ENCODE measurements at places on chromosomes 1 and 21. TPM values are rescaled to one million over a fixed set of nuclear protein-coding genes. Genes with fewer than 3 reads are reported as not detected.

- DNase-seq: no peak
- no peak overlapping the region for H3K4me3 ChIP-seq
- H3K27me3 ChIP-seq: no peaks in the 10 kb centered on the region
- H3K36me3 ChIP-seq: no peaks in the 10 kb centered on the region
- H3K27ac ChIP-seq: no peak overlapping the region
These were observed 142.5 kb downstream of the PIGK start for GRCh38 chr1:77076759-77077158.

DNA sequence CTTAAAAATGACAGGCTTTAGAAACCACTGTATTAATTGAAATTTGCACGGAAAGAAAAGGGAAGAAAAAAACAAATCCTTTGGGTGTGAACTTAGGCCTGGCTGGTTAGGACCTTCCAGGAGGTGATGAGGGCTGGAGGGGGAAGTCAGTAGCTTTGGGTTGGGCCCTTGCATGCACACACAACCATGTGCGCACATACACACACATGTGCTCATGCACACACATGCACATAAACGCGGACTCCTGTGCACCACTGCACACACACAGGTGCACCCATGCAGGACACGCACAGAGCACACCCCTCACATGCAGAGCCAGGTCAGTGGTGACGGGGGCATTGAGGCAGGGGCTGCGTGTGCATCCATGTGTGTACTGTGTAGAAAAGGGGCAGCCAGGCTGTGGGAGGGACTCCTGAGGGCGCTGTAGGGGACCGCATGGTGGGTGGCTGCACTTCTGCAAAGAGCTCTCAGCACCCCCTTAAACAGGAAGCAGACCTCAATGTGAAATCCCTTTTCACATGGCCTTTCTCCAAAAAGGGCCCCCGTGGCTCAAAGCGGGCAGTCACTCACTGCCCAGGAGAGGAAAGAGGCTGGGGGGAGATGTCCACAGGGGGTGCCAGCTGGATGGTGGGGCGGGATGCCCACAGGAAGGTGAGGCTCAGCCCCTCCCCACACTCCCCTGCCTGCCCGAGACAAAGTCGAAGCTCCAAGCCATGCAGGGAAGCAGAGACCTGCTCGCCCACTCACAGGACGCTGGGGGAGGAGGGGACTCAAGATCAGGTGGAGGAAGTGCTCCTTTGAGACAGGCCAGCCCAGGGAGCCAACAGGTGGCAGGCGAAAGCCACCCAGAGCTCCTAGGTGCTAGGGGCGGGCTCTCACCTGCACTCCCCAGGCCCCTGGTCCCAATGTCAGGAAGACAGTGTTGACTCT lies 95.2 kb downstream of the ITPKB start:
- no peak for DNase-seq
- H3K36me3 ChIP-seq: no peaks in the 10 kb centered on the region
- no peak overlapping the region for H3K4me3 ChIP-seq
- no peak overlapping the region for H3K27ac ChIP-seq

- H3K4me1 ChIP-seq: peaks cover 14% of the 10 kb centered on the region
- H3K36me3 ChIP-seq: no peaks in the 10 kb centered on the region
- peaks cover 5% of the 10 kb centered on the region for H3K27me3 ChIP-seq
- no peak for DNase-seq
These were observed 19.6 kb upstream of the TMEM54 start for GRCh38 chr1:32920833-32921232.

DNA sequence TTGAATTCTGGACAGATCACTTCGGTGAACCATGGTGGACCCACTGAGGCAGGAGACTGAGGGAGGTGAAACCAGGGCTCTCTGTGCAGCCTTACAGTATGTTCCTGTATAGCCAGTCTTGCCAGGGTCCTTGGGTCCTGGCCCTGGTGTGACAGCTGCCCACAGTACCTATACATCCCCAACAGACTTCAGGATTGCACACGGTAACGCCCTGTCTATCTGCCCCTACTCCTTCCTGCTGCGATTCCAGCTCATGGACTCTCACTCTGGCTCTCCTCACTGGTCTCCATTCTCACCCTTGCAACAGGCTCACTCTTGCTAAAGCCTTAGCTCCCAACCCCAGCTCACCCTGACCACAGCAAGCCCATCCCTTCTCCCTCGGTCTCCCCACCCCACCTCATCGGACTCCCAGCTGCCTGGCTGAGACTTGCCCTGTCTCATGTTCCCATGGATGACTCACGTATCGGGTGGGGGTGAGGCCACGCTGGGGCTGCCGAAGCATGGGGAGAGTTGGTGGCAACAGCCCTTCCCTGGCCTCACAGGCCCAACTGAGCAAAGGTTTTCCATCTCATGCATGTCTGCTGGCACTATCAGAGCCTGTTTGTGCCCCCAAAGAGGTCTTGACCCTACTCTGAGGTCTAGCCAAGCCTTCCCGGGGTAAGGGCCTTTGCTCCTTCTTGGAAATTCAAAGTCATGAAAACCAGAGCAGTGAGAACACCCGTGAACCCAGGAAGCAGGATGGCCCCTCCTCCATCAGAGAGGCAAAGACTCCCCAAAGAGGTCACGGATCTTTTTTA lies 7.1 kb downstream of the PHLDA3 start:
- peak overlapping the region; percentile 73 for H3K27ac ChIP-seq
- H3K27me3 ChIP-seq: no peaks in the 10 kb centered on the region
- H3K4me1 ChIP-seq: peaks cover 18% of the 10 kb centered on the region
- DNase-seq: peak; percentile 98

DNA sequence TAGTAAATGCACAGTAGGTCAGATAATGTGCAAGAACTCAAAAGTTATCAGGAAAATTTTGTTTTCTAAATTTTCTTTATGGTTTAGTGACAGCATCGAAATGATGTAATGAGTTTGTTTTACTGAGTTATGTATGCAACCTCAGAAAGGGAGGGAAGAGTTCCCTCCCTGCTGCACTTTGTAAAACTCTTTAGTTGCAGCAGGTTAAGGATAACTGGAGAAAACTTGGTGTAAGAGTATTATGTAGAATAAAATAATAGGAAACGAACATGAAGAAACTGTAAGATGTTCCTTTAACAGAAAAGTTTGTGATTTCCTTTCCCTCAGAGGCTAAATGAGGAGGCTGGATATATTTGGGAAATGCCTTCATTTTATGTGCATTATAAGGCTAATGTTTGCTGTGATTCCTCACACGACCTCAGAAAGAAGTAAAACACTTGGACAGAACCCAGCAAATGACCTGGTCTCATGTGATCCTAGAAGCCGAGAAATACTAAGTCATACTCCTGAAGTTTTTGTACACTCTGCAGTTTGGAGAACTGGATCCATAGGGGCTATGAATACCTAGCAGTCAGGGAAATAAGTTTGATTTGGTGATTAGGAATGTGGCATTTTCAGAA lies 35.4 kb downstream of the ADGRL2 start:
- peaks cover 25% of the 10 kb centered on the region for H3K4me1 ChIP-seq
- no peak overlapping the region for H3K4me3 ChIP-seq
- H3K27me3 ChIP-seq: no peaks in the 10 kb centered on the region
- no peaks in the 10 kb centered on the region for H3K36me3 ChIP-seq
- H3K27ac ChIP-seq: peak overlapping the region; percentile 15

- H3K27ac ChIP-seq: no peak overlapping the region
- H3K36me3 ChIP-seq: no peaks in the 10 kb centered on the region
- DNase-seq: no peak
- no peaks in the 10 kb centered on the region for H3K27me3 ChIP-seq
- no peak overlapping the region for H3K4me3 ChIP-seq
These were observed 32.3 kb downstream of the RPL5 start for GRCh38 chr1:92864131-92864530.

RGS13 gene
- total RNA-seq: 1.4 TPM

DNA sequence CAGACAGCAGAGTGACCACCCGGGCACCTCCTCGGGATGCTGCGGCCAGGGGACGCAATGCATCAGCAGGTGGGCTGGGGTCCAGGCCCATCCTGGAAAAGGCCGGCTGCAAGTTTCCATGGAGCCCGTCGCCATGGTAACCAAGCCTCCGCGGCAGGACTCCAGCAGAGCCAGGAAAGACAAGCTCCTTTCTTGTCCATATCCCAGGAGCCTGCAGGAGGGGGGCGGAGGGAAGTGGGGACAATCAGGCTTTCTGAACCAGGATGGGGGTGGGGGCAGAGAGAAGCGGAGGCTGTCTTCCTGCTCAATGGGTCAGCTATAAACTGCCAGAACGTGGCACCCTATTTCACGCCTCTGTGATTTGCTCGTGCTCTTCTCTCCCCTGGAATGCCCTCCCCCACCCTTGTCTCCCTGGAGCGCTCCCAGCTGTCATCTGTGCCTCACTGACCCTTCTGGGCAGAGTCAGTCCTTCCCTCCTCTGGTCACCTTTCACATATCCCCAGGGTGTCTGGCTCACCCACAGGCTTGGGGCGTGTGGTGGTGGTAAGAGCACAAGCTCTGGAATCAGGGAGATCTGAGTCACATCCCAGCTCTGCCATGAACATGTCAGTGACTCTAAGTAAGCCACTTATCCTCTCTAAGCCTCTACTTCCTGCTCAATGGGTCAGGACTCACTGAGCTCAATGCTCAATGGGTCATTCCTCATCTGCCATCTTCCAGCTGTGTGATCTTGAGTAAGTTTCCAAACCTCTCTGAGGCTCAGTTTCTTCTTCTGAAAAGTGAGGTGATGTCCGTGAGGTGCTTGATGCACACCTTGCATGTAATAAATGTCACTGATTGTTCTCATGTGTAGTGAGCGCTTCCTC lies 58.9 kb upstream of the LAPTM5 start:
- peaks cover 5% of the 10 kb centered on the region for H3K27me3 ChIP-seq
- no peaks in the 10 kb centered on the region for H3K36me3 ChIP-seq
- no peak overlapping the region for H3K27ac ChIP-seq
- no peak overlapping the region for H3K4me3 ChIP-seq
- H3K4me1 ChIP-seq: peaks cover 9% of the 10 kb centered on the region
- peak; percentile 74 for DNase-seq

ITLN2 gene
- total RNA-seq: not detected

DNA sequence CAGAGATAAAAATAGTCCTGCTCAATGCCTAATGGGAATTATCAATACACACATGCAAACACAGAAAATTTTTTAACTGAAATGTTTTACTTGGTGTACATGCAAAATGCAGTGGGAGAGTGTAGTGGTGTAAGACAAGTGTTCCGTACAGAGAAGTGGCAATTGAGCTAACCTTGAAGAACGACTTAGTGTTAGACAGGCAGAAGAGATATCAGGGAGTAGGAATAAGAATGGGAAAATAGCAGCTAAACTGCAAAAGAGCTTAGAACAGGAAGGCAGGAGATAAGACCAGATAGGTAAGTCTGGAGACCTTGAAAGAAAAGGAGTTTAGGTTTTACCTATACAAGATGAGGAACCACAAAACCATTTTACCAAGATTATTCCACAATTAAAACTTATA lies 9.0 kb downstream of the USP24 start:
- no peaks in the 10 kb centered on the region for H3K36me3 ChIP-seq
- no peak overlapping the region for H3K4me3 ChIP-seq
- peaks cover 26% of the 10 kb centered on the region for H3K4me1 ChIP-seq
- peak overlapping the region; percentile 24 for H3K27ac ChIP-seq

SH2D2A gene
- total RNA-seq: 3.8 TPM

DNA sequence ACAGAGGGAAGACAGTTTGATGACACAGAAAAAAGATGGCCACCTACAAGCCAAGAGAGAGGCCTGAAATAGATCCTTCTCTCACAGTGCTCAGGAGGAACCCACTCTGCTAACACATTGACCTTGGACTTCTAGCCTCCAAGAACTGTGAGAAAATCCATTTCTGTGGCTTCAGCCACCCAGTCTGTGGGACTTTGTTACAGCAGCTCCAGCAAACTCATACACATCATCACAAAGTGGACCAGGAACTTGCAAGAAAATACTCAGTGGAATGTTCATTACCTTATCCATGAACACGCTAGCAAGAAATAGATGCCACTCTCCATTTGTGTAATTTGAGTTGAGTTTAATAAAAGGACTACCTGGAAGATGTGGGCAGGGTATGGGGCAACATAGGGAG lies 38.1 kb upstream of the VWA5B1 start:
- H3K4me3 ChIP-seq: no peak overlapping the region
- H3K4me1 ChIP-seq: no peaks in the 10 kb centered on the region
- no peaks in the 10 kb centered on the region for H3K36me3 ChIP-seq
- DNase-seq: no peak
- no peaks in the 10 kb centered on the region for H3K27me3 ChIP-seq
- no peak overlapping the region for H3K27ac ChIP-seq

C1orf74 gene
- total RNA-seq: 3.6 TPM

FLG gene
- not detected for total RNA-seq

GRCh38 chr1:224759681-224760091 lies 143.6 kb downstream of the CNIH3 start:
- no peaks in the 10 kb centered on the region for H3K27me3 ChIP-seq
- H3K27ac ChIP-seq: no peak overlapping the region
- no peaks in the 10 kb centered on the region for H3K4me1 ChIP-seq
- H3K36me3 ChIP-seq: no peaks in the 10 kb centered on the region

- no peaks in the 10 kb centered on the region for H3K36me3 ChIP-seq
- H3K4me3 ChIP-seq: no peak overlapping the region
- H3K27ac ChIP-seq: no peak overlapping the region
- DNase-seq: no peak
- no peaks in the 10 kb centered on the region for H3K27me3 ChIP-seq
These were observed 601.7 kb downstream of the NPHP4 start for GRCh38 chr1:5390504-5390903.

ZNF648 gene
- total RNA-seq: 0.12 TPM

DNA sequence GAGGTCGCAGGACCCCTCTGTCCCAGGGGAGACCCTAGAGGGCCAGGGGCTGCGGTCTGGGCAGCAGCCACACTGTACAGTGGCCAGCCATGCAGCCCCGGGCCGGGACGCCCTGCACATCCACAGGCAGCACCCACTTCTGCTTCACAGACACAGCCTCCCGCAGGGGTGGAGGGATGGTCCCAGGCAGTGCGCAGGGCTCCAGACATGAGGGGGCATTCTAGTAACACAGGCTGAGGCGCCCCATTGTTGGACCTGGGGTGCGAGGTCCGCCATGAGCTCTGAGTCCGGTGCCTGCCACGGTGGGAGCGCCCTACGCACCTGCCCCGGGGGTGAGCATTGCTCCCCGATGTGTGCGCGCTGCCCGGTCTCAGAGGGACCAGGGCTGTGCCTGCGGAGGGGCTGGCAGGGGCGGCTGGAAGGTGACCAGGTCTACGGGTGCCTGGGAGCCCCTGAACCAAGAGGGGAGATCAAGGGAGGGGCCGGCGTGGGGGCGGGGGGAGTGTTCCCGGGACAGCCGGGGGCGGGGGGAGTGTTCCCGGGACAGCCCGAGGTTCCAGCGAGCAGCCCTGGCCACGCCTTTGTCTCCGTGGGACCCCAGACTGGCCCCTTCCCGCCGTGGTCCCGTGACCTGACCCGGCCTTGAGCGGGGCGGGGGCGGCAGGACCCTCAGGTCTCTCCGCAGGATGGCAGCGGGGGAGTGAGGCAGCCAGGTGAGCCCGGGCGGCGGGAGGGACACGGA lies 4.5 kb downstream of the MMEL1 start:
- H3K27me3 ChIP-seq: no peaks in the 10 kb centered on the region
- no peaks in the 10 kb centered on the region for H3K4me1 ChIP-seq
- no peaks in the 10 kb centered on the region for H3K36me3 ChIP-seq
- no peak overlapping the region for H3K27ac ChIP-seq

- peak overlapping the region; percentile 61 for H3K27ac ChIP-seq
- no peaks in the 10 kb centered on the region for H3K36me3 ChIP-seq
- H3K4me3 ChIP-seq: no peak overlapping the region
- peaks cover 17% of the 10 kb centered on the region for H3K4me1 ChIP-seq
- peak; percentile 13 for DNase-seq
- H3K27me3 ChIP-seq: no peaks in the 10 kb centered on the region
These were observed 17.2 kb upstream of the SLAMF6 start for GRCh38 chr1:160539990-160540858.

GRCh38 chr1:107894605-107895004 lies 70.4 kb downstream of the VAV3 start:
- H3K4me1 ChIP-seq: no peaks in the 10 kb centered on the region
- H3K36me3 ChIP-seq: no peaks in the 10 kb centered on the region
- H3K27me3 ChIP-seq: peaks cover 5% of the 10 kb centered on the region
- no peak overlapping the region for H3K4me3 ChIP-seq
